ENCODE measurements at places on chromosomes 13 and 19.
A peak's percentile ranks its signal among the peaks of the same experiment; 100 is the strongest.

GRCh38 chr13:30431269-30431940 lies 9.1 kb downstream of the UBE2L5 start:
- DNase-seq: no peak

- peak; percentile 69 for DNase-seq
Observed at GRCh38 chr19:48489608-48490216, 20.5 kb downstream of the CYTH2 start.

GRCh38 chr19:50819636-50820035 lies 4.0 kb downstream of the KLK1 start:
- DNase-seq: no peak

GRCh38 chr13:26880735-26881134 lies 120.1 kb upstream of the GPR12 start:
- no peak for DNase-seq

DNA sequence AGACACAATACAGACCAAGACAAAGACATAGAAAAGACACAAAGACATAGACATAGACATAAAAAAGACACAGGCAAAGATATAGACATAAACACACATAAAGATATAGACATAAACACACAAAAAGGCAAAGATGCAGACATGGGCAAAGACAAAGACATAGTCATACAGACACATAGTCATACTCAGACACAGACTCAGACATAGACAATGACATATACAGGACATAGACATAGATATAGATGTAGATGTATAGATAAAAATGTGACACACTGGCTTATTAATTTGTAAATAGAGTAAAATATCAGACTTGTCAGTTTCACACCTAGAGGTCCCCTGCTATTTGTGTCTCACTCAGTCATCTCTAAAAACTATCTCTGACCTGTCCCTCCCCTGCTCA lies 42.8 kb downstream of the OR10H4 start:
- DNase-seq: no peak

Data from activated CD4-positive, alpha-beta T cell treated with anti-CD3 and anti-CD28 coated beads, Interleukin-2, amount 50 U/mL, for 24 hours (primary cell).